ENCODE measurements at places on chromosomes 5 and 9.

GRCh38 chr5:97056263-97056662 lies 86.1 kb downstream of the LIX1 start:
- DNase-seq: no peak

DNA sequence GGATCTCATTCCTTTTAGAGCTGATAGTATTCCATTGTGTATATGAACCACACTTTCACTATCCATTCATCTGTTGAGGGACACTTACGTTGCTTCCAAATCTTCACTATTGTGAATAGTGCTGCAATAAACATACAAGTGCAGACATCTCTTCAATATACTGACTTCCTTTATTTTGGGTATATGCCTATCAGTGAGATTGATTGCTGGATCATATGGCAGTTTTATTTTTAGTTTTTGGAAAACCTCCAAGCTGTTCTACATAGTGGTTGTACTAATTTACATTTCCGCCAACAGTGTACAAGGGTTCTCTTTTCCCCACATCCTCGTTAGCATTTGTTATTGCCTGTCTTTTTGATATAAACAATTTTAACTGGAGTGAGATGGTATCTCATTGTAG lies 33.8 kb upstream of the LECT2 start:
- DNase-seq: no peak

DNA sequence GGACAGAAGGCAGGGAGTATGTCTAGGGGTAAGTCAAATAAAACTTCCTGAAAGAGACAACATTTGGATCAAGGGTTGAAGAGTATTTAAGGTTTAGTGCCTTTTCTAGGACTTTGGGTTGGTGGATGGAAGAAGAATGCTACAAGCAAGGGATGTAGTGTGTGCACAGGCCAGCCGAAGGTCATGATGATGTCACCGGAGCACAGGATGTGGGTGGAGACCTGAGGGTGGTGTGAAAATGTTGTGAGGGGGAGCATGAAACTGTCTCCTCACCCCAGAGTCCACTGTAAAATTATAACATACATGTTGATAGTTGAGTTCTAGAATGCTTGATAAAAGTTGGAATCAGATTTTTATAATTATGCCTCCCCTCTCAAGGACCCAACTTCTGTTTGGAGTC lies 553.3 kb upstream of the SGCD start:
- no peak for DNase-seq

DNA sequence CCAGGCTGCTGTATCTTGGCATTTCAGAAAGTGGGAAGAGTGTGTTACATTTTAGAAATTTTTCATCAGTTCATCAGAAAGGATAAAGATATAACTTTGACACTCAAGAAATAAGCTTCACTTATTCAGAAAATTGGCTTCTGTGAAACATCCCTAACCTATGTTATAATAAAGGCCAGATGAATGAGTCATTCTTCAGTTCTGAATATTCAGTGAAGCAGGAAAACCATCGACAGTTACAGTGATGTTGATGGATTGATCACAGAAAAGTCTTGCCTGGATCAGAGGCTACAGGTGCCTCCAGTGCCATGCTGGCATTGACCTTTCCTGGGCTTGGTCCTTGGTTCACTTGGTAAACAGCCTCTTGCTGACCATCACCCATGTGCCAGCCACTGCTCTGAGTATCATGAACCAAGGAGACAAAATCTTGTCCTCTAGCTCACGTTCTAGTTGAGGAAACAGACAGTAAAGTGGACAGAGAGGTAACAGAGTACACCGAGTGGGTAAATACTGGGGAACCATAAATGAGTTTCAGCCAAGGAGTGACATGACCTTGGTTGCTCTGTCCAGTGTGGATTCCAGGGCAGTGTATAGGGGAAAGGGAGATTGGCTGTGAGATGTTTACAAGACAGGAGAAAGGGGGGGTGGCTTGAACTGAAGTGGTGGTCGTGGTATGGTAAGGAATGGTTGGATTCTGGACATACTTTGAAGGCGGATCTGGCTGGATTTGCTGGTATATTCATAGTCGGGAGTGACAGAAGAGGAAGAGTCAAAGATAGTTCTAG lies 98.6 kb downstream of the AMBP start:
- no peak for DNase-seq

- no peak for DNase-seq
Observed at GRCh38 chr9:134932606-134933005, 14.9 kb upstream of the FCN1 start.

DNA sequence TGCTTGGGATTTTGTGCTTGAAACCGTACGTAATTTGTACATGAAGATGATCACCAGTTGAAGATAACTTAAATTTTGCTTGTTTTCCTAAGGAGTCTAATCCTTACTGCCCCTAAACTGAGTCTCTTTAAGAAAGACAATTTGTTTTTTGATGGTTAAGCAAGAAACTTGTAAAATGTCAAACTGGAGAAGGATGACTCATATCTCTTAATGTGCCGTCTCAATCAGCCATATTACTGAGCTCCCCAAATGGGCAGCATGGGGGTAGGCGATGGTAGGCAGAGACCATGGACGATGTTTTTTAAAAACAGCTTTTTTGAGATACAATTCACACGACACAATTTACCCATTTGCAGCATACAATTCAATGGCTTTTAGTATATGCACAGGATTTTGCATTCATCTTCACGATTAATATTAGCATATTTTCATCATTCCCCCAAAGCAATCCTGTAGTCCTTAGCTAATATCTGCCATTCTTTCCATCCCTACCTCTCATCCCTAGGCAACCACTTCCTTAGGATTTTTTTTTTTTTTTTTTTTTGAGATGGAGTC lies 14.3 kb downstream of the ARHGAP26 start:
- DNase-seq: no peak

GRCh38 chr9:89663614-89663970 lies 58.8 kb downstream of the GADD45G start:
- no peak for DNase-seq

DNA sequence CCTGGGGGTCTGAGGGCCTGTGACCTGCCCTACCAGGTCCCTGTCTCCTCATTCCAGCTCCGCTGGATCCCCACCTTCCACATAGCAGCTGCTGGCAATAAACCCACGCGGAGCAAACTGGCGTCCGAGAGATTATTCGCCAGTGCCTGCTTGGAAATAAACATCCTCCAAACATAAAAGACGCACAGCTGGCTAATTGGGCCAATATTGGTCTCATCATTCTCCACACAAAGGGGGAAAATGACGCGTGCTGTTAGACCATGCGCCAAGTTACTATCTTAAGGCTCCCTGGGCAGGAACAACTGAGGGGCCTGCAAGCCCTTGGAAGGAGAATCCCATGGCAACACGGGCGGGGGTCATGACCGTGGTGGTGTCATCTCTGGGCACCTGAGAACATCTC lies 73.3 kb upstream of the SARDH start:
- no peak for DNase-seq

DNA sequence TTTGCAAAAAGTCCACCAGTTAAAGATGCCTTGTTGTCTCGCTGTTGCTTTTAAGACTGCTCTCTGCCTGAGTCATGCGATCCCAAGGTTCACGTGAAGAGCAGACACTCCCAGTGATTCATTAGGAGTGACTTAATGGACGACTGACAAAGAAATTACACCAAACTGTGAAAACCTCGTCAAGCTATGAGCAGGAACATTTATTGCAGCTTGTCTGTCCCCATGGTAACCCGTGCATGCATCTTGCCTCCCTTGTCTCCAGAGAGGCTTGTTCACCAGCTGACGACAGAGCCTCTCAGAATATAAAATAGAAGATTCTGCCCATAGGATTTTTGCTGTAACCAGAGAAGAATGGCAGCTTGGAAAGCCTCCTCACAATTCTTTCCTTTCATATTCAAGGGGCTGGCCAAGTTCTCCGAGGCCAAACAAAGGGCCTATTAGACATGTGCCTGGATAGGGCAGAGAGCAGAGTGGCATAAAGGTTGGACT lies 352.7 kb downstream of the SPOCK1 start:
- no peak for DNase-seq

- DNase-seq: no peak
Observed at GRCh38 chr9:114186605-114187289, 31.4 kb downstream of the COL27A1 start.

DNA sequence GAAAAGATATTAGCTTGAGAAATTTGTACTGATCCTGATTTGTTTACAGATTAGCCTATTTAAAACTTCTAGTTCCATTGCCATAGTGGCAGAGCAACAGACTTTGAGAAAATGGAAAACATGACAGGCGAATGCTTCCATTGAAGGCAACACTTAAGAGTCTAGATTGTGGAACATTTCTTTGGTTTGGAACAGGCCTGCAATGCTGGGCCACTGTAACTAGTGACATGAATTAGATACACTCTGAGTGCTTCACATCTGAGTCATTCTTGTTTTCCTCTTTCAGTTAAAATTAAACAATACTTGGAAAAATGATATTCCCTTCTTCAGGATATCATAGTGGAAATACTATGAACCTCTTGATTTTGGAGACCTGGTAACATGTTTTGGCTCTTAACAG lies 453.6 kb upstream of the TUSC1 start:
- DNase-seq: no peak

GRCh38 chr5:98050583-98050982 lies 722.9 kb upstream of the RGMB start:
- DNase-seq: no peak

GRCh38 chr9:14578030-14578429 lies 115.2 kb downstream of the ZDHHC21 start:
- no peak for DNase-seq

All from stimulated activated CD4-positive, alpha-beta T cell treated with anti-CD3 and anti-CD28 coated beads, Interleukin-1b, Interleukin-23, amount 100 ng/mL, for 1 hour (primary cell).